ENCODE measurements at places on chromosomes 3 and 15.

- DNase-seq = no peak
Measured at GRCh38 chr3:100913870-100914648, 79.2 kb downstream of the ABI3BP start.

DNA sequence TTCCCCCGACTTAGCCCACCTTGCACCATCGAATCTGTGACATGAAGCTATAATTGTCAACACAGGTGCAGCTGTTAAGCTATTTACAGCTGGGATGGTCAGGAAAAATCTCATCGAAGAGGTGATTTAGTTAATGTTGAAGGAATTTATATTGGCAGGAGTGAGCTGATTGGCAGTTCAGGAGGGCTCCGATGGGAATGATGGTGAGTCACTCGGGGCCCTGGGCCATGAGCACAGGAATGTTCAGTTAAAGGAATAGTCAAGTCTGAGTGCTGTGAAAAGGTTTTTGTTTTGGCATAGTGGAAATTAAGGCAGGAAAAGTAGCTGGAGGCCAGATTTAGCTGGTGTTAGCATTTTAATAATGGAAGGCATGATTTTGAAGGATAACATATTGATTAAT lies 95.7 kb downstream of the OXSM start:
- no peak for DNase-seq

- DNase-seq = no peak
Measured at GRCh38 chr3:50885070-50885850, 210.5 kb downstream of the DOCK3 start.

- DNase-seq = no peak
Measured at GRCh38 chr15:51318382-51319150, 19.8 kb downstream of the CYP19A1 start.

- no peak for DNase-seq
Measured at GRCh38 chr3:106759731-106760130, 617.5 kb upstream of the CCDC54 start.

DNA sequence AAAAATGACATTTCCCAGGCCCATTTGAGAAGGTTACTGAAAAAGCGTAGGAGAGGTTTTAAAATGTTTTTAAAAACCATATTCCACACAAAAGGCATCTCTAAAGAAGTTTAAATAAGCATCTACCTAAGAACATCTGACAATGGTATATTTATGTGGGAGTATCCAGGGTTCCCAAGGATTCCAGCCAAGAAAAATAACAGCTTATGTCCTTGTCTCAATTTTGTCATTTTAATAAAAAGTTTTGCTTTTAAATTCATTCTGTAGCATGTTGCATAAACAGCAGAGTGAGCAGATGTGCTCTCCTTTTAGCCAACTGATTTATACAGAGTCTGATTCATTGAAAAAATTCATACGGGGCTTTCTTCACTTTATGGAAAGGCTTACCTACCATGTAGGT lies 129.9 kb downstream of the LRRC3B start:
- no peak for DNase-seq

- no peak for DNase-seq
Measured at GRCh38 chr3:9257092-9257491, 7.6 kb upstream of the SRGAP3 start.

DNA sequence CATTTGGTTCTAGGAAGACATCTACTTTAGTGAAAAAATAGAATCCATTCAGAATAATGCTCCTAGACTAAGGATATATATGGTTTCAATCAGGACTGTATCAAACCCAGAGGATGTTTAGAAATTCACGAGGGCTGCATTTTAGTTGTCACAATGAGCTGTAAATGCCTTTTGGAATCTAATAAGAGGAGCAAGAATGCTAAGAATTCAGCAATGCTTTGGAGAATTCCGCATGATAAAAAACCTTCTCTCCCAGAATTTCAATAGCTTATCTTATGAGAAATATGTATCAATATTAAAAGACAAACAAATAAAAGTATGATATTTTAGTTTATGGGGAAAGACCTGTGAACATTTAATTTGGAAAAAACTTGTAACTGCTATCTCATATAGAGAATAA lies 885.1 kb downstream of the ZPLD1 start:
- no peak for DNase-seq

GRCh38 chr15:70586241-70586640 lies 177.1 kb downstream of the UACA start:
- no peak for DNase-seq

DNA sequence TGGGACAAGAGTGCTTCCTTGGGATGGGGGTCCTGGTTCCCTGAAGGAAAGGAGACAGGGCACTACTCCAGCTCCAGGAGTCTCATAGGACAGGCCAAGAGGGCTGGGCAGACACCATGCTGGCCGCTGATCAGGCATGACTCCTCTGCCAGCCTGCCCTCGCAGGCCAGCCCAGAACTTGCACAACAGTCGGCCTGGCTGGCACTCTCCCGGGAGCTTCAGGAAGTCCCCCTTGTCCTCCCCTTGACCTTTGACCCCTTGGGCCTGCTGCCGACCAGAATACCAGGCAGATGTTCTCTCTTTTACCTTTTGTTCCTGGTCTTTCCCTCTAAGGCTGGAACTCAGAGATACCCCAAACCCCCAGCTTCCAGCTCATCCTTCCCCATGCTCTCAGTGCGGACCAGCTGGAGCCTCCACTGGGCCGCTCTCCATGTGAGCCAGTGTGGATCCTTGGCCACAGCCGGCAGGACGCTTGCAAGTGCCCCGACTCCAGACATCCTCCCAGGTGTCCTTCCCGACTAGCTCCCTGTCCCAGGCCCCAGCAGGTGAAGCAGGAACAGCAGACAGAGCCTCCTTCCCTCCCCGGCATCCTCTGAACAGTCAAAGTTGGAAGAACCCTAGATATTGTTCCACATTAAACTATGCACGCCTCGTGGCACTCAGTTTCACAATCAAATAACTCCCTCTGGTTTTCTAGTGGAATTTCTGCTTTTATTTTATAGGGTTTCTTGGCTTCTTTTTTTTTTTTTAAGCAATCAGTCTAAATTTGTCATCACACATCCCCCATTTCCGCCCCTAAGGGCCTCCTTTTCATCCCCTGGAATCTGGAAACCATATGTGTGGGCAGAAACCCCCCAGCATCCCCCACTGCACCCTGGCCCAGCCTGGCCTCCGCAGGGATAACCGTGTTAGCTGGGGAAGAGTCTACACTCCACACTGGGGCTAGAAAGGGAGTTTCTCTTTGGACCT lies 15.7 kb downstream of the VPS18 start:
- no peak for DNase-seq

DNA sequence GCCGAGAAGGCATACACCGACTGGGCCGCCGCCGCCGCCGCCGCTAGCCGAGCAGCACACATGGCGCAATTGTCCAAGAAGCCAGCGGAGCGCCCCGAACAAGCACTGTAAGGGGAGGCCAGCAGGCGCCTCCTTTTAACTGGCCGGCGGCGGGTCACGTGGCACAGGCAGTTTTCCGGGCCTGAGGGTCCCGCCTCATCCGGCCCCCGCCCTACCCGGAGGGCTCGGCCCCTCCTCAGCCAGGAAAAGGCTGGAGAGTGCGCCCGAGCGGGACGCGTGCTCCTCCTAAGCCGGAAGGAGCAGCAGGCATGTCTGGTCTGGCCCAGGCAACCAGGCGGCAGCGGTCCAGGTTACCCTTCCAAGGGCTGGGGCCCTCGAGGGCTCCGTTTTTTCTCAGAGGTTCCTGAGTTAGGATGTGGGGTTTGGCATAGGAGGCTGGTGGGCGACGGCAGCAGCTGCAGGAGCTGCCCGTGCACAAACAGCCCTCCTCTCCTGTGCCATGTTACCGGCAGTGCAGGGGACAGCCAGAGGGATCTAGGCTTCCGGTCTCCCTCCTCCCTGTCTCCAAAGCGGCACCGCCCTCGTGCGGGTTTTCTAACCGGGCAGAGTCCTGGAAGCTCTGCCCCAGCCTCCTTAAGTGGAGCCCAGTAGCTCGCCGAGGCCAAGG lies at the start of gene GPX1:
Gene GPX1, minus strand, starts transcription at position 137 of the 667 bp plus-strand sequence. Its CDS starts 75 bp downstream, at position 62.
- peak; percentile 84 for DNase-seq

DNA sequence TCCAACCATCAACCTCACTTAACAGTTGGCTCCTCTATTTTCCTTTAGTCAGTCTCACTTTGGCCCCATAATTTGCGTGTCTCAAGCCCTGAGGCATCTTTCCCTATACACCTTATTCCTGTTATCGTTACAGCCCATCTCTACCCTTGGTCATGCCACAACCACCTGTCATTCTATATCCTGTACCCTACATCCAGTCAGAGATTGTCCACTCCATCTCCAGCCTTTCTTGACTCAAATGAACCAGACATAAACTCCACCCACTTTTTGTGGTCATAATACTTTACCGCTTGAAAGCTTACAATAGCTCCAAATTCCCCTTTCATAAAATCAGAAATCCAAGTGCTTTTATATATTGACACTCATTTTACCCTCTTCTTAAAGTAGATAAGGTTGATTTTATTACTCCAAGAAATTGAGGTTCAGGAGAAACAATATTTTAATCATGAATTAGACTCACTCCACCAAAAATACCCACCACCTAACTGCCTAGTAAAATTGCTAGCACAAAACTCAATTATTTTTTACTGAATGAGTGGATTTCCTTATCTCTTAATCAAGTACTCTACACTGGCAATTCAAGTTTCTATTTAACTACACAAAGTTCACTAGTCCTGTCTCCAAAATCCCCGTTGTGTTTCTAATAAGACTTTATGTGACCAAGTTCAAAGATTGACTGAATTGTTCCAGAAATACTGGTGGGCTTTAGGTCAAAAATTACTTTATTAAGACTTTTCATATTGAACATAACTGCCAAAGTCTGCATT lies 9.1 kb downstream of the CCR4 start:
- peak; percentile 45 for DNase-seq

DNA sequence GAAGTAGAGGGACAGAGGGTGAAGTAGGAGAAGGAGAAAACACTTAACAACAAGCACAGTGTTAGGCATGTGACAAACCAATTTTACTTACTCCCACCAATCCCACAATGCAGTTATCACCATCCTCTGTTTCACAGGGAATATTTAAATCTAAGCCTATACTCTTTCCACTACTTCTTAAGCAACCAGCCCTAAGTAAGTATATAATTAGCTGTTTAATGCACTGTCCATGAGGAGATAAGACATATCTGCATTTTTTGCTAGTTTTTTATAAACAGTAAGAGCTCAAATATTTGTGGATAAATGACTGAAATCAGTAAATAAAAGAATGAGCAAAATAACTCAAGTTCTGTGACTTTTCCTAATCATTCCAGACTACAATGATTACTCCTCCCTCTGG lies 62.7 kb downstream of the GSK3B start:
- no peak for DNase-seq

GRCh38 chr3:37793889-37794591 lies 67.6 kb upstream of the CTDSPL start:
- no peak for DNase-seq

- DNase-seq = no peak
Measured at GRCh38 chr3:134393074-134393473, 18.8 kb upstream of the AMOTL2 start.

DNA sequence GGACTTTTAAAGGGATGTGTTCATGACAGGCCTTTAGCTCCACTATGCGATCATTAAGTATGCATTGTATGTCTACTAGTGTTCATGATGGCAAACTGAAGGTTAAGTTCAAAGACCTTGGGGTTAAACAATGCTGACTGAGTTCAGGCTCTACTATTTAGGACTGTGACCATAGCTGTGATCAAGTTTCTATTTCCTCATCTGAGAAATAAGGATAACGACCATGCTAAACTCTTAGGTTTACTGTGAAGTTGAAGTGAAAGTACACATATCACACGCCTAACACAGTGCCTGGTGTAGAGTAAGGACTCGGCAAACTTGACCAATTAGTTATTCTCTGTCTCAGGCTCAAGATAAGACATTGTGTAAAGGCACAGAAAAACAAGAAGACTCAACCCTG lies 243.2 kb downstream of the MBNL1 start:
- DNase-seq = no peak

DNA sequence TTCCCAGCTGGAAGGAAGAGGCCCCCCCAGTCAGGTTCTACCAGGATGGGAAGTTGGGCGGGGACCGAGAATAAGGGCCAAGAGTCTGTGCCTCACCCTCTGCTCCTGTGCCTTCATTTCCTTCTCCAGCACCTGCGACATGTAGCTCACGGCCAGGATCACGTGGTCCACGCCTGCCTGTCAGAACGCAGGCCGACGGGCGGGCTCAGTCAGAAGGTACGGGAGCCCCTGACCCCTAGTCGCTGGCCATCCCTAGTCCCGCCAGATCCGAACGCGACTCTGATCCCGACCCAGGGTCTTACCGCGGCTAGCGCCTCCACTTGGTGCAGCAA lies 489 bp downstream of the GMPPB start:
- DNase-seq = peak; percentile 68

DNA sequence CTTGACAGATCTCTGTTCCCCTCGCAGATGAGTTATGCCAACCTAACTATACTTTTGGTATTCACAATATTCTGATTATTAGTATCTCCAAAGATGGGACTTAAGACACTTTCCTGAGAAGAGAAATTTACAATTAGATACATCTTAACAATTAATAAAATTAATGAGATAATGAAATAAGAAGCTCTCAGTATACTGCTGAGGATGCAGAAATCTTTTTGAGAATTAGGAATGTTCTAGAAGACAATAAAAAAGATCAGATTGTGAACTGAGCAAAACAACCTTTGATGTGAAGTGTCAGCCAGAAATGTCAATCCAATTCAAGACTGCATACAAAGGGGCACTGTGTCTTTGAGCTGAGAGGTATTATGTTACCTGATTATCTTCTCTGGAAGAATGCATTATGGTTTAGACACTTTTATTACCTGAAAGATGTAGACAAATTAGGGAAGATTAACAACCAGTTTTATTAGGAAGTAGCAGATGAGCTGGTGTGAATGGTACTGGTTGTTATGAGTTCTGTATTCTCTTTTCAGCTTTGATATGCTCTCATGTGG lies 262.9 kb downstream of the TIGIT start:
- no peak for DNase-seq

DNA sequence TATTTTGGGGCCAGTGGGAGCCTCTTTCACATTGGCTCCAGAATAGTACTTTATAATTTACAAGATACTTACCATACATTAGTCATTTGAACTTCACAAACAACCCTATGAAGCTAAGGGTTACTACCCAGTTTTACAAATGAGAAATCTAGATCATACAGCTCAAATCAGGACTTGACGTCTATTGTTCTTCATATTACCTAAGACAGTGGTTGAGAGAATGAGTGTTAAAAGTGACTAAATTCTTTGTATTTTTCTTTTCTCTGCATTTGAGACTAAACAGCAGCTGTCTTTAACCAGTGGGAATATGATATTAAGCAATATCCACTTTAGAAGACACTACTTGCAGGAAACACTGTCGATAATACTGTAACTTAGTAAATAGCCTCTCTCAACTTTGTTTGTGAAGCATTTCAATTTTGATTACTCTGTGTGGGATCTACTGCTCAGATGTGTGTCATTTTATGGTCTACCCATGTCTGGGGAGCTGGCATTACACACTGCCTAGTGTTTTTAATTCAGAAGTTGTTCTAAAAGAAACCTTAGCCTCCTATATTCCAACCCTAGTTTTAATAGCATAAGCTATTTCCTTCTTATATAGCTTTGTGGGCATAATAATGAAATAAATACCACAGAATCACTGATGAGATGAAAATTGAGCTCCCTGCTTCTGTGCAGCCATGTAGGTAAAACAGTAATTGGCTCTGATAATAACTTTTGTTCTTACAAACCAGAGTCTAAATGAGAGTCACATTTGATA lies 45.9 kb downstream of the IQCH start:
- DNase-seq = no peak
